Kidney epithelial cell (primary cell): ENCODE measurements at places on chromosomes 13 and 19.

DNA sequence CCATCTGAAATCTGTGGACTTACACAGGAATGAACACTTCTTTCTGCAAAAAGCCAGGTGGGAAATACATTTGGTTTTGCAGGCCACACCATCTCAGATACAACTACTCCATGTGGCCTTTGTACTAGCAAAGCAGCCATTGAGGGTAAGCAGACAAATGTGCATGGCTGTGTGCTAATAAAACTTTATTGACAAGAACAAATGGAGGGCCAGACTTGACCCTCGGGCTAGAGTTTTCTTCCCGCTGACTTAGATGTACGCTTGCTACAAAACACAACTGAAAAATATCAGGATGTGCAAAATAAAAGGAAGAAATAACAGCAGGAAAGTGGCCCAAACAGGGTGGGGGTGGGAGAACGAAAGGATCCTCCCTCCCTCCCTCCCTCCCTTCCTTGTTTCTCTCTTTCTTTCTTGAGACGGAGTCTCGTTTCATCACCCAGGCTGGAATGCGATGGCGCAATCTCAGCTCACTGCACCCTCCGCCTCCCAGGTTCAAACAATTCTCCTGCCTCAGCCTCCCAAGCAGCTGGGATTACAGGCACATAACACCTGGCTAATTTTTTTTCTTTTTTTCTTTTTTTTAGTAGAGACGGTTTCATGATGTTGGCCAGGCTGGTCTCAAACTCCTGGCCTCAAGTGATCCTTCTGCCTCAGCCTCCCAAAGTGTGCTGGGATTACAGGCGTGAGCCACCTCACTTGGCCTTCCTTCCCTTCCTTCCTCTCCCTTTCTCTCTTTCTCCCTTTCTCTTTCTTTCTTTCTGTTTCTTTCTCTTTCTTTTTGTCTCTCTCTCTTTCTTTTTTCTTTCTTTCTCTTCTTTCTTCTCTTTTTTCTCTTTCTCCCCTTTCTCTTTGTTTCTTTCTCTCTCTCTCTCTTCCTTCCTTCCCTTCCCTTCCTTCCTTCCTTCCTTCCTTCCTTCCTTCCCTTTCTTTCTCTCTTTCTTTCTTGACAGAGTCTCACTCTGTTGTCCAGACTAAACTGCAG is 29.3 kb downstream of the CCL25 start:
- DNase-seq = no peak

- DNase-seq = no peak
These were observed 19.1 kb upstream of the PNMA8C start for GRCh38 chr19:46447824-46448223.

- DNase-seq = no peak
These were observed 2.8 kb downstream of the MYADM start for GRCh38 chr19:53870485-53870844.

DNA sequence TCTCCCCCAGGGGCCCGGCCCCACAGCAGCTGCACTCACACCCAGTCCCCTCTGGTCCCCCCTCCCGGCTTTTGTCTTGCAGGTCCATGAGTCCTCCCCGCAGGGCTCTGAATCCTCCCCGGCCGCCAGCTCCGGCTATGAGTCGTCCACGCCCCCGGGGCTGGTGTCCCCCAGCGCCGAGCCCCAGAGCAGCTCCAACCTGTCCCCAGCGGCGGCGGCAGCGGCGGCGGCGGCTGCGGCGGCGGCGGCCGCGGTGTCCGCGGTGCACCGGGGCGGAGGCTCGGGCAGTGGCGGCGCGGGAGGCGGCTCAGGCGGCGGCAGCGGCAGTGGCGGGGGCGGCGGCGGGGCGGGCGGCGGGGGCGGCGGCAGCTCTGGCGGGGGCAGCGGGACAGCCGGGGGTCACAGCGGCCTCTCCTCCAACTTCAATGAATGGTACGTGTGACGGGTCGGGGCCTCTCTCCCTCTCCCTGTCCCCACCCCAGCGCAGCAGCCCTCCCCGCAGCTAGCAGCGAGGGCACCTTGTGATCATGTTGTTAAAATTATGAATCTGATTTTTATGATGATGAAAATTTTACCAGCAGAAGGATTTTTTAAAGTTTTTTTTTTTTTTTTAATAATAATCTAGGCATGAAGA is 3.8 kb downstream of the ZIC2 start:
- no peak for DNase-seq

- no peak for DNase-seq
These were observed 3.0 kb downstream of the BEST2 start for GRCh38 chr19:12754465-12755196.

DNA sequence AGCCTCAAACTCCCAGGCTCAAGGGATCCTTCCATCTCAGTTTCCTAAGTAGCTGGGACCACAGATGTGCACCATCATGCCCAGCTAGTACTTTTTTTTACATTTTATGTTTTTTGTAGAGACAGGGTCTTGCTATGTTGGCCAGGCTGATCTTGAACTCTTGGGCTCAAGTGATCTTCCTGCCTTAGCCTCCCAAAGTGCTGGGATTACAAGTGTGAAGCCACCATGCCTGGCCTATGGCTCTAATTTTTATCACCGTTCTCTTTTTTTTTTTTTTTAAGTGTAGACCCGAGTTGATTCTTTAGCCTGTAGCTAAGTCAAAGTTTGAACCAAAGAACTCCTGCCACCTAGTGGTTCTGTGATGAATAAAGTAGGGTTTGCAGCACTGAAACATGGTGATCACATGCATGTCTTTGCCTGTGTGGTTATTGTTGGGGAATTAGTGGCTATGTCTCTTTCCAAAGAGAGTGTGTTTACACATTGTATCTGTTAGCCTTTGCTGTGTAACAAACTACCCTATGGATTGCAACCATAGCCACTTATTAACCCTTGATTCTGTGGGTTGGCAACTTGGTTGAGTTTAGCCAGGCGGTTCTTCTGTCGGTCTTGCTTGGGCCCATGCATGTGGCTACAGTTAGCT is 11.6 kb downstream of the NFILZ start:
- DNase-seq = no peak

- no peak for DNase-seq
These were observed 27.9 kb downstream of the ENOX1 start for GRCh38 chr13:43758834-43759233.

GRCh38 chr13:109205315-109205714 is 575.9 kb downstream of the MYO16 start:
- DNase-seq = no peak

- DNase-seq = no peak
These were observed 468 bp upstream of the SLC39A3 start for GRCh38 chr19:2740314-2740656.

DNA sequence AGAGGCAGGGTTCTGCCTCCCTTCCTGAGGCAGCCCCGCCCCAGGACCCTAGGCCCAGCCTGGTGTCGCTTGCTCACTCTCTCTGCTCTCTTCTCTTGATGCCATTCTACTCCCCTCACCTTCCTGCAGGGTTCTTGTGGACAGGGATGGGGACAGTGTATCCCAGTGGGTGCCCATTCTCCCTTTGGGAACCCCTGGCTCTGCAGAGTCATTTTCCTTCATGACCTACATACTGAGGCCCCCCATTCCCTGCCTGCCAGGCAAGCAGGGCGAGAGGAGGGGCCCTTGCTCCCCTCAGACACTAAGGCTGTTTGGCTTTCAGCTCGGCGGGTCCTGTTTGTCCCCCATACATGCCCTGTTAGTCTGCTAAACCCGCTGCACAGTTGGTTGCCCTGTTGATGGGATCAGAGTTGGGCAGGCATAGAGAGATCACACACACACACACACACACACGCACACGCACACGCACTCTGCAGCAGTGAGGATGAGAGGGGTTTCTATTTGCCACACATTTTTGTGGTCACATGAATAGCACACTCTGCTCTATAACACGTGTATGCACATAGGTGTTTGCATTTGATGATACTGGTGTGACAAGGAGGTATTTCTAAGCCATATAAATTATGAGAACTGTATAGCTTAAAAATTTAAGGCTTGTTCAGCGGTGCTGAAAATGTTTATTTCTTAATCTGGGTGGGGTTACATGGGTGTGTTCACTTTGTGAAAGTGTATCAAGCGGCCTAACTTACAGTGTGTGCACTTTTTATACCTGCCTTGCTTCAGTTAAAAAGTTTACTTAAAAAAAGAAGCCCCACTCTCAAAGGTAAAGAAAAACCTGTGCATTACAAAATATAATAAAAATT is 20.3 kb downstream of the NFIX start:
- no peak for DNase-seq

DNA sequence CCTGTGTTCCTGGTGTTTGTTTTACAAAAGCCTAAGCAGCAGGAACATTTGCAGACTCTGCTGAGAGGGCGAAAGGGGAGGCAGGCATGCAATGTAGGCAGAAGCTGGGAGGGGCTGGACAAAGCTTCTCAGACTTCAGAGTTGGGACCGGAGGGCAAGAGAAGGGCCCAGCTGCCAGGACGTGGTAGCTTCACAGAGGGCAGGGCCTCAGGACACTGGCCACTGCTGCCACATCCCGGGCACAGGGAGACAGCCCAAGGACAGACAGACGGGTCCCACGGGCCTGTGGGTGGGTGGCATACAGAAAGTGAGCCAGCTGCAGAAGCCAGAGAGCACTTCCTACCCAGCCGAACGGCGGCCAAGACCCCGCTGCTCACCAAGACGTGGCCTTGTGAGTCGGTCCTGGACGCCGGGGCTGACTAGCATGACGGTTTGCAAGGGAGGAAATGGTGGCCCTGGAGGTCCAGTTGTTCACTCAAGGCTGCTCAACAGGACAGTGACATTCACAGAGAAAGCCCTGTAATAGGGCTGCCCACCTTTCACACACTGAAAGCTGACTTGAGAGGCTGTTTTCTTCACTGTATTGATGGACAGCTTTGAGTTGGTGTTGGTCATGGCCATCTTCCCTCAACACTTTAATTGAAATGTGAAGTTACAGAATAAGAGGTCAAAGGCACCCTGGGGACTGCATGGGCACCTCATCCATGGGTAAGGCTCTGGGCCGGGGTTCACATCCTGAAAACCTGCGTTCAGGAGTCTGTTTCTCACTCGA is 23.7 kb upstream of the TFDP1 start:
- DNase-seq = no peak
